Activated effector memory CD4-positive, alpha-beta T cell treated with anti-CD3 and anti-CD28 coated beads, Interleukin-2, amount 50 U/mL, for 16 hours (primary cell): ENCODE measurements at places on chromosomes 2 and 18.

GRCh38 chr2:45276914-45277313, 267.7 kb upstream of the SIX2 start:
- DNase-seq = no peak

- DNase-seq = no peak
These were observed 86.9 kb downstream of the ACVR1 start for GRCh38 chr2:157789256-157789655.

- peak; percentile 80 for DNase-seq
These were observed 2.1 kb downstream of the TRIB2 start for GRCh38 chr2:12718711-12719399.

- DNase-seq = no peak
These were observed 2.6 kb downstream of the SCN9A start for GRCh38 chr2:166373105-166373504.

GRCh38 chr2:172282944-172283343, 144.4 kb upstream of the ITGA6 start:
- DNase-seq = no peak

DNA sequence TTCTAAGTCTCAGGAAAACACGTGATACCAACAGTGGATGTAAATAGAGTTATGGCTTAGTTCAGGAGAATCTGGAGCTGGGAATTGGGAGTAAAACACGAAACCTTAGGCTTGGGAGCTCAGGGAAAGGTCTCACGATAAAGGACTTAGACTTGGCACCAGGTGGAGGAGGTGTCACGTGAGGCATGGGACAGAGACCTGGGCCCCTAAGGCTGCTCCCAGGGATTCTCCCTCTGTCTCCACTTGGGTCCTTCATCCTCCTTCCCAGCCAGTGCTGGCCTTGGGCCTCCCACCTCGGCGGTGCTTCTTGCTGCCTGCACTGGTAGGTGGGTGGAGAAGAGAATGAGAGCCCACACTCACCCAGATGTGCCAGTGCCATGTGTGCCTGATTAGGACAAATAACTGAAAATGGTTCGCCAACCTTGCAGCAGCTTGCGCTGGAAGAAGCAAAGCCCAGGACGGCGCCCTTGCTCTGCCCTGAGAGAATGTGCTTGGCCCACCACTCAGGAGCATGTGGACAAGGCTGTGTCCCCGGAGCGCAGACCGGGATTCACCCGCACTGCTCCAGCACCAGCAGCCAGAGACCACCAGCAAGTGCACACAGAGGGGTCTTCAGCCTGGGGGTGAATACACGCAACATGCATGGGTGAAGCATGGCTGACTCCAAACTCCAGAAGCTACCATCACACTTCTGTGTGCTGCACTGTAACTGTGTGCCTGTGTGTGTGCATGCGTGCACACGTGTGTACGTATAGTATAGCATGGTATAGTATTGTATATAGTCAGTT, 48.1 kb downstream of the PSMG2 start:
- DNase-seq = no peak

DNA sequence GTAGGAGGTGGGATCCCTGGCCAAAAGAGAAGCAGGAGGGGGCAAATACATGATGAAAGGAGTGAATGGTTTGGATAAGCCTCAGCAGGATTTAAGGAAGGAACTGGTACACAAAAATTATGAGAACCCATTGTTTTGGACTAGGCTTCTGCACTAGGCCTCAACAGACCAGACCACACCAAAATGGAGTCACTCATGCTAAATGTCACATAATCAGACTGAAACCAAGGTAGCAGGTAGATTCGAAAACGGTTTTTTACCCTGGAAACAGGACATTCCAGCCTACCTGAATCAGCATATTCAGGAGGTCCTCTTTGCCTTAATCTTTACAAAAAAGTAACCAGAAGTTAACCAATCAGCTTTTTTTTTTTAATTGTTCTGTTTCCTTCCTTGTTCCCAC, 49.4 kb upstream of the CDCA7 start:
- DNase-seq = no peak

GRCh38 chr18:27994571-27994970, 182.4 kb downstream of the CDH2 start:
- no peak for DNase-seq

GRCh38 chr2:119852214-119852613, 92.5 kb downstream of the PTPN4 start:
- DNase-seq = no peak

DNA sequence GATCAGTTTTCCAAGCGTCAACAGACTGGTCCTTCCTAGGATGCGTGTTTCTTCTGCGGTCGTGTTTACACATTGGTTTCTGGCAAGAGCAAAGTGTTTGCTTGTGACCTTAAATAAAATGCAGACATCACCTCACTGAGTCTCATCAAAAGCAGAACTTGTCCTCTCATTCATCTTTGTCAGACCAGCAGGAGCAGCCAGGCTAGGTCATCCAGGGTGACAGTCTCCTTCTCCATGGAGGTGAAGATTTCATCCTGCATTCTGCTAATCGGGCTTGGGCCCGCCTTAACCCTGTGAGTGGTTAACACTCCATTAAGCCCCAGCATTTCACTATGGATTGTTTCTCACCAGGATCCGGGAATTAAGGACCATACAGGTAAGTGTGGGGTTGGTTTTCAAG, 64.2 kb upstream of the PID1 start:
- DNase-seq = no peak

GRCh38 chr18:59087391-59087790, 52.3 kb upstream of the SEC11C start:
- DNase-seq = no peak

DNA sequence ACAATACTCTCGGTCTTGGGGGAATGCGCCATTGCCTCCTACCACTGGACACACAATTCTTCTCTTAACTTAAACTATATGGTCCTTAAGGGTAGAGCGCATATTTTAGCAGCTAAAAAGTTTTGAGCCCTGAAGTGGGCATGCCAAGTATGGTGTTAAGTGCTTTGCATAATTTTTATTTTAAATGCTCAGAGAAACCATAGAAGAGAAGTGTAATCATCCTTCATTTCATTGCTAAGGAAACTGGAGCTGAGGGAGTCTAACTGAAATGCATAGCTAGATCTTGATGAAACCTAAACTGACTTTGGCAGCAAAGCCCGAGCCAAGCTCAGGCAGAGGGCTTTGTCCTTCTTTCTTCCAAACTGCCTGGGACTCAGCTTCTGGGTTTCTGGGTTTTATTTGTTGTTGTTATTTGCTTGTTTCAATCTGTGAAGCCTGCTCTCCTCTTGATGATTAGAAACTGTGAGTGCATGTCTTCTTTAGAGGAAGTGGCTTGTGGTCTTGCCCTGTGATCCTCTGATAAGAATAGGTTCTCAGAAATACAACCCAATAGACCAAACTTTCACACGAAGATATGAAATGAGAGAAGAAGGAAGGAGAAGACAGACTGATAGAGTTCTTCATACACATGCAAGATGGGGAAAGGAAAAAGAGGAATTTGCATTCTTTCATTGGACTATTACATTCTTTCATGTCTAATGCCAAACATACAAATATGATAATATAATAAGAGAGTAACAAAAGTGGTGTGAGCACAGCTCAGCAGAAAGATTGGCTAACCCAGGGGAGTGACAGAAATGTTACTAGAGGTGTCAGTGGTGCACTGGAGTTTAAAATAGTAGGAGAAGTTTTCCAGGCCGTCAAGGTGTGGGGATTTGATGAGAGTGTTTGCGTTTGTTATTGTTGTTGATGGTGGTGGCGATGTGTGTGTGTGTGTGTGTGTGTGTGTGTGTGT, 7.5 kb upstream of the RNF144A start:
- no peak for DNase-seq

- no peak for DNase-seq
These were observed 19.8 kb upstream of the L3MBTL4 start for GRCh38 chr18:6434481-6434880.

GRCh38 chr2:120904830-120905234, 169.2 kb downstream of the GLI2 start:
- no peak for DNase-seq

DNA sequence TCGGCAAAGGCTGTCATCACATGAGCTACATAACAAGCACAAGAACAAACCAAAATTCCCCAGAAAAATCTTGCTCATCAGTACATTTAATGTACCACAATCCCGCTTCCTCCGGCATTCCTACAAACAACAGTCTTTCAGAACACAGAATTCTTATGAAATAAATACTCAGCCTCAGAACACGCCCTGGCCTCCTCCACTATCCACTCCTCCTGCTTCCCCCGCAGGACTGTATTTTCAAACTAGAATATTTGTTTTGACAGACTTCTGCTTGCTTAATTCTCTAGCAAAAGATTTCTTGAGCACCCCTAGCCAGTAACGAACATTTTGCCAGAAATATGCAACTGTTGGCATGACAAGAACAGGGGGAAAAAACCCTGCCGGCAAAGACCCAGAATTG, 131.2 kb downstream of the THADA start:
- no peak for DNase-seq

DNA sequence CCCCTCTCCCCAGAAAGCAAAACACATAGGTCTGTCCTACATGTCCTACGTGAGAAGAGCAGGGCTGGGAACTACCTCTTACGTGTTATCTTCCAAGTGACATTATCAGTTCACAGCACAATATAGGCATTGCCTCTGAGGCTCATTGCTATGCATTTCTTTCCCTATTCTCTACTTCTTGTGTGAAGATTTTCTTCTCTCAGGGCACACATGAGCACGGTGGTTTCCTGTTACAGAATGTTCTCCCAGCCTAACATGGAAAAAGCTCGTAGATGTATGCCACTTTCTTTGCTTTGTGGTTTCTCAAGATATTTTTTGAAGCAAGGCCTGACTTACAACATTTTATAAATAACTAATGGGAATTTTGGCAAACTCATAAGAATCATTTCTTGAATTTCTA, 19.4 kb upstream of the DSC3 start:
- DNase-seq = no peak

DNA sequence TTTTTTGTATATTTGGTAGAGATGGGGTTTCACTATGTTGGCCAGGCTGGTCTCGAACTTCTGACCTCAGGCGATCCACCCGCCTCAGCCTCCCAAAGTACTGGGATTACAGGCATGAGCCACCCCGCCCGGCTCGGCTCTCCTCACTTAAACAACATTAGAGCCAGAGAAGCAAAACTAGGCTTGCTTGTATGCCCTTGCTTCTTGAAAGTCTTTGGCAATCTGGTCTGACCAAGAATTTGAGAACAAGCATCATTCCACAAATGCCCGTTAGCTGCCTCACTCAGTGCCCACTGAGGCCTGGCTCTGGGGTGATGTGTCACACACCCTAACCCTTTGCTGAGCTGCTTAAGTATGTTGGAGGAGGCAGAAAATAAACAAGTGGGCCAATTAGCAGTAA, 33.5 kb downstream of the SOWAHC start:
- no peak for DNase-seq

DNA sequence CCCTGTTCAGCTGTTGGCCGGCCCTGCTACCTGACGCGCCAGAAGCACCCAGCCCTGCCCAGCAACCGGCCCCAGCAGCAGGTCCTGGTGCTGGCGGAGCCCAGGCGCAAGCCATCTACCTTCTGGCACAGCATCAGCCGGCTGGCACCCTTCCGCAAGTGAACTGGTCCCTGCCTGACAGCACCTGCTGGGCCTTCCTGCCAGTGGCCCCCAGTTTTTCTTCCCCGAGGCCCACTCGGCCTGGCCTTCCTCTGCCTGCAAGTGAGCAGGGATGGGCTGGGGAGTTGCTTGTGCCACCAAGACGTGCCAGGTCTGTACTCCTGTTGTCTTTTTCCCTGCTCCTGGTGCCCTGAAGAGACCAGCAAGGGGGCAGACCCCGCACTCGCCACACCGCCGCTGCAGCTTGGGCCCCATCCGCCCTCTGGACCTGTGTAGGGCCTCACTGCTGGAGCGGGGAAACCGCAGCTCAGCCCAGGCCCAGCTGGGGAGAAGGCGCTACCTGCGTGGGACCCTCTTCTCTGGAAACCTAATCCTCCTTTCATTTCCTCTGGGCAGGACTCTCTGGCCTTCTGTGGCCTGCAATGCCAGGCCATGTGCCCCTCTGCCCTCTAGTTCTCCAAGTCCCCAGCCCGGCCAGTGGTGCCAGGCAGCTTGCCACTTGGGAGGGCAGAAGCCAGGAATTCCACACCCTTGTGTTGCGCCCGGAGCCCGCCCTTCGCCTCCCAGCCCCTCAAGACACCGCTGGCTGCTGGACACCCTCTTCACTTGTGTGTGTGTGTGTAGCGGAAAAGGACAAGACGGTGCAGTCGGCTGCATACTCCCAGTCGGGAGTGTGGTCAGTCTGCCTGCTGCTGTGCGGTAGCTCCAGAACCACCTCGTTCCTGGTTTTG, 47.0 kb downstream of the FAM168B start:
- DNase-seq = no peak

DNA sequence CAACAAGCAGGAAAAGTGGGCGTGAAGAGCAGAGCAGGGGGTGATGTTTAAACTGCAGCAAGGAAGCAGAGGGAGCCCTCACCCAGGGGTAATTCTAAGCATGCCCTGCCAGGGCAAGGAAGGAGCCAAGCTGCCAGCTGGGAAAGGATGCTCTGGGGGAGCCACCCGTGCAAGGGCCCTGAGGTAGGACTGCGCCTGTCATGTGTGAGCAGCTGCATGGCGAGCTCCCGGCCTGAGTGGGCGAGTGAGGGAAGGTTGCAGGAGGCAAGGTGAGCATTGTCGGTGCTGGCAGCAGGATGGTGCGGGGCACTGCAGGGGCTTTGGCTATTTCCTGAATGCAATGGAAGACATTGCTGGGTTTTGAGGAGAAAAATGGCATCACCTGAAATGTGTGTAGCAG, 107.2 kb downstream of the COPS8 start:
- no peak for DNase-seq

DNA sequence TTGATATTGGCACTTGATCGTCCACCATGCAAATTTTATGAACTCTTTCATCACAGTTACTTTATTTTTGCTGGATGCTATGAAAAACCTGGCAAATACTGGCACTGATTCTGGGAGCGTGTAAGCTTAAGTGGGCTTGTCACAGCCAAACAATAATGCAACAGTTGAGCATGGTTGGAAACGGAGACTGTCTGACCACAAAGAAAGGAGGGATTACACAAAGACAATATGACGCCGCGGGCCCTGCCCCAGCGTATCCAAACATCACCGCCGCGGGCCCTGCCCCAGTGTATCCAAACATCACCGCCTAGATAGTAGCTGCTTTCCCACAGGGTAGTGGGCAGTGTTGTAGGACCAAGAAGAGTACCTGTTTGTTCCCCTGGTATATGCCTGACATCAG, 135.9 kb downstream of the PRPF40A start:
- no peak for DNase-seq

- no peak for DNase-seq
These were observed 66.4 kb downstream of the MYO1B start for GRCh38 chr2:191311627-191312026.

- peak; percentile 61 for DNase-seq
These were observed 15.7 kb downstream of the GPR35 start for GRCh38 chr2:240640939-240641338.
